ENCODE measurements at places on chromosomes 3 and 15.

DNA sequence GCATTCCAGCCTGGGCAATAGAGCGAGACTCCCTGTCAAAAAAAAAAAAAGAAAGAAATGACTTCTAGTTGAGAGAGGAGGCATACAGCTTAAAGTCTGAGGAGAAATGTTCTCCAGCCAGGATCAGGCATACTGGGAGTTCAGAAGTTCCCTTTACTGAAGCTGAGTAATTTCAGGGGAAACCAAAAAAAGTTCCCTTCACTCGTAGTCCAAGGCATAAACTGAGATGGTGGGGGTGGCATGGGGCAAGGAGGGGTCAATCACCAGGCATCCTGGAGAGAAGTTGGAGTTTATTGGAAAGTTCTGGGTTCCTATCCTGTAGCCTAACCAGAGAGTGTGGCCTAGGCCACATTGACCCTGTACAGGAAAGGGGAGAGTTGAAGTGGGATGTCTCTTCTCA is 5.9 kb downstream of the GPX1 start:
- DNase-seq, result no peak

DNA sequence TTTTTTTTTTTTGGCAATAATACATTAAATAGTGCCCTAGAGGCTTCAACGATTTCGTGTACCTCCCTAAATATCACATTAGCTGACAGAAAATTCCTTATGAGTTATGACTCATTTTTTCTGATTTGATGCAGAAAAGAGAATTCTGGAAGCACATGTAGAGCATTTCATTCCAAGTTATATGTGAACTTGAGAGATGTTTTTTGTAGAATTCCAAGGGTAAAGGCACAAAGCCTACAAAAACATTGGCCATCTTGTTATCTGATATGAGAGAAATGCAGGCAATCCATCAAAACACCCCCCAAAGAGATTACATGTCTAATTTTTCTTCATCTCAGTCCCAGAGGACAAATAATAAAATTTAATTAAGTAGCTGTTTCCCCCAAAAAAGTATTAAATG is 6.7 kb upstream of the PFN2 start:
- DNase-seq, result no peak

DNA sequence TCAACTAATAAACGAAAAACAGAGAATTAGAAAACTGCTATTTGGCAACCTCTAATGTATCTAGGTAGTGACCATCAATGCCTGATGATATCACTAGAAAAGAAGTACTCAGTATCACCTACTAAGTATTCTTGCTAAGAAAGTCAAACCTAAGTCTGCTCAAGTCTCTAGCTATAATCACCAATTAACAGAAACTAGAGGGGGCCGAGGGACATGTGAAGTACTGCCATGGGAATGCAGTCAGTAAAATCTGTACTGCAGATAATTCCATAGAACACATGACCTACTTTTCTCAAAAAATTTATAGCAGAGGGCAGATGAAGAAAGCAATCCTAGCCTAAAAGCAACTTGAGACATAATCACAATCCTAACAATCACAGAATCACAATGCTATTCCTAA is 51.4 kb downstream of the CPEB1 start:
- no peak for DNase-seq

DNA sequence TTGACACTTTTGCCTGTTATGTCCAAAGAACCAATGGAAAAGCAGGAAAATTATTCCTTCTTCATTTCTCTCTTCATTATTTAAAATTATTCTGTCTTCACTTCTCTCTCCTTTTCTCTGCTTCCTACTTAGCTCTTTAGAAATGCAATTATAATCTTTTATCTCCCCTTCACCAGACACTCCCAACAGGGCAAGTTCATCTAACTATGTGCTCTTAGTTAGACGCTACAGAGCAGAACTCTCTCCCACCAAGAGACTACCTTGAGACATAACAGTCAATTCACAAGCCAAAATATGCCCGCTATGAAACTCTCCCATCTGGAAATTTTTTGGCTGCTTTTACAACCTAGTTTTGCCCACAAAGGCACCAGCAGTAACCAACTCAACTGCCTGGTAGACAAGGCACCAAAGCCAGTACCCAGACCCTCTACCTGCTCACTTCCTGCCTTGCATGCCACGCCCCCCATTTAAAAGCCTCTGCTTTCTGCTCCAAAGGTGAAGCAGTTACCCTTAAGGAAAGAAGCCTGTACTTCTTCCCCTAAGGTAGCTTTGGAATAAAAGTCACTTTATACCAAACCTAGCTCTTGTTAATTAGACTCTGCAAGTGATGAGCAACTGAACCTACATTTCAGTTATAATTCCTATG is 28.1 kb downstream of the CCRL2 start:
- no peak for DNase-seq

DNA sequence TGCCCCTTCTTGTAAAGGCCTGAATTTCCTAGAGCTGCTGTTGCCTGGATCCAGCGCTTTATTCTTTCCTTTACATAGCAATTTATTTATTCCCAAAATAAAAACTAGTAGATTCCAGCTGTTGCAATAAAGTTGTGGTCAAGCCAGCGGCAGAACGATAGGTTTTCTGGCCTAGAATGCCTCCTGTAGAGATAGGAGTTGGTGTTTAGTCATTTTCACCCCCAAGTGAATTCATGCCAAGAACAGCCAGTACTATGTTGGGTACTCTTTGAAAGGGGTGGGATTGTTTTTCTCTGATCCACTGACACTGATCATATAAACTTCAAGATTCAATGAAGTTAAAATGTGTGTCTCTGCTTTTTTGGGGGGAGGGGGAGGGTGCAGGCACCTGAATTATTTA is 69.7 kb downstream of the KLHL25 start:
- no peak for DNase-seq

DNA sequence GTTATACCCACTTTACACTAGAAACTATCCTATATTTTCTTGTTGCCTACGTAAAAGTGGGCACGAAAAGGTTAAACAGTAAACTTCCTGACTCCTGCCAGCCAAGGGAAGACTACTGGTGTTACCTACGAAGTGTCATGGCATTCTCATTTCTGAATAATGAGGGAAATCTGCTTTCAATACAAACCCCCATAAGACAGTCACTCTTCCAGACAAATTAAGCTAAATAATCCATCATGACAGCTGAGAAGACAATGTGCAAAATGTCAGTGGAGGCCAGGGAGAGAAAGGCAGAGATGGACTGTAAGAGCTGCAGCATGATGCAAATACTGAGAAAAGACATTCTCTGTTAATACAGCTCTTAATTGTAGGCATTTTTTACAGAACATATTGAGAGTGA is 136.5 kb downstream of the SERPINI1 start:
- DNase-seq, result no peak

- DNase-seq, result no peak
These were observed 100.3 kb downstream of the FSIP1 start for GRCh38 chr15:39682366-39682765.

DNA sequence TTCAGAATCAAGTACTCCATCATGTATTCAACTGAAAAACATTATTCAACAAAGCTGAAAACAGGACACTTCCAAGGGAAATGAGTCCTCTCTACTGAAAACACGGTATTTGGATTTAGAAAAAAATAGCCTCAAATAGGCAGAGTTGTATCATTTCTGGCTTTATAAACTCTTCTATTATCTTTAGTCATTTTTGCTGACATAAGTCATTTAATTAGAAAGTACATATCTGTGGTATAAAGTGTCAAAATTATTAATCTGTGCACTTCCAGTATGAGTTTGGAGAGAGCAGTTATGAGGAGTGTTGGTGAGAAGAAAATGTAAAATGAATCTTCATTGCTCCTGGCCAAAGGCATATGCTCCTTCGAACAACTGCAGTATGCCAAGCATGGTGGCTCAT is 59.3 kb downstream of the INO80 start:
- DNase-seq, result no peak

GRCh38 chr15:70301396-70301795 is 203.7 kb upstream of the TLE3 start:
- no peak for DNase-seq

- no peak for DNase-seq
These were observed 43.4 kb downstream of the MYO5A start for GRCh38 chr15:52485290-52485689.

DNA sequence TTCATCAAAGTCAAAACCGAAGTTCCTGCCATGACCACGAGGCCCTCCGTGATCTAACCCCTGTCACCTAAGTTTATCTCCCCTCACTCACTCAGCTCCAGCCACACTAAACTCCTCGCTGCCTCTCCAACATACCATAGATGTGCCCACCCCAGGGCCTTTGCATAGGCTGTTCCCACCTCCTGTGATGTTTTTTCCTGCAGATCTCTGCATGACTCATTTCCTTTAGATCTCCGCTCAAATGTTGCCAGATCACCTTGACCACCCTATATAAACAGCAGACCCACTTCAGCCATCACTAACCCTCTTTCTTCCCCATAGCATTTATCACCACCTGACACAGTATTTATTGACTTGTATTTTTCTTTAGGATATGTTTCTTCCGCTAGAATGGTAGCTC is 58.5 kb downstream of the HRH1 start:
- no peak for DNase-seq

- DNase-seq, result peak; percentile 43
These were observed 16.4 kb downstream of the CLK3 start for GRCh38 chr15:74631935-74632560.

DNA sequence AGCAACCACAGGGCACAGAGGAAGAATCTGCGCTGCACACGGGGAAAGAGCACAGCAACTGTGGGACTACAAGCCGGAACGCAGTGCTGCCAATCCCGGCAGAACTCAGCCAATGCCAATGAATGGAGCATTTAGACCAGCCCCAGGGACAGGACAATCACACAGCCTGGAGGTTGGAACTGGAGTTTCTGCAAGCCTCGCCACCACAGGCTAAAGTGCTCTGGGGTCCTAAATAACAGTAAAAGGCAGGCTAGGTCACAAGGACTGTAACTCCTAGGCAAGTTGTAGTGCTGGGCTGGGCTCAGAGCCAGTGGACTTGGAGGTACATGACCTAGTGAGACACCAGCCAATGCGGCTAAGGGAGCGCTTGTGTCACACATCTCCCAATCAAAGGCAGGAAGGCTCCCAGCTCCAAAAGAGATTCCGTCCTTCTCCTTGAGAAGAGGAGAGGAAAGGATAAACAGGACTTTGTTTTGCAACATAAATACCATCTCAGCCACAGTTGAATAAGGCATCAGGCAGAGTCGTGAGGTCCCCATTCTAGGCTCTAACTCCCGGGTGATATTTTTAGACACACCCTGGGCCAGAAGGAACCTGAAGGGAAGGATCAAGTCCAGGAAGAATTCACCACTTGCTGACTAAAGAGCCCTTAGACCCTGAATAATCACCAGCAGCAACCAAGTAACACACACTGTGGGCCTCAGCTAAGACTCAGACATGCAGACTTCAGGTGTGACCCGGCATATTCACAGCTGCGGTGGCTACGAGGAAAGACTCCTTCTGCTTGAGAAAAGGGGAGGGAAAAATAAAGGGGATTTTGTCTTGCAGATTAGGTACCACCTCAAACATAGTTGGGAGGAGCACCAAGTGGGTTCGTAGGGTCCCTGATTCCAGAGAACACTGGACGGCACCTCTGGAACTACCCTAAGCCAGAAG is 85.5 kb upstream of the XXYLT1 start:
- DNase-seq, result no peak

GRCh38 chr3:8187996-8188395 is 313.6 kb upstream of the LMCD1 start:
- DNase-seq, result no peak

- DNase-seq, result no peak
These were observed 32.8 kb downstream of the CYFIP1 start for GRCh38 chr15:22947101-22948000.

DNA sequence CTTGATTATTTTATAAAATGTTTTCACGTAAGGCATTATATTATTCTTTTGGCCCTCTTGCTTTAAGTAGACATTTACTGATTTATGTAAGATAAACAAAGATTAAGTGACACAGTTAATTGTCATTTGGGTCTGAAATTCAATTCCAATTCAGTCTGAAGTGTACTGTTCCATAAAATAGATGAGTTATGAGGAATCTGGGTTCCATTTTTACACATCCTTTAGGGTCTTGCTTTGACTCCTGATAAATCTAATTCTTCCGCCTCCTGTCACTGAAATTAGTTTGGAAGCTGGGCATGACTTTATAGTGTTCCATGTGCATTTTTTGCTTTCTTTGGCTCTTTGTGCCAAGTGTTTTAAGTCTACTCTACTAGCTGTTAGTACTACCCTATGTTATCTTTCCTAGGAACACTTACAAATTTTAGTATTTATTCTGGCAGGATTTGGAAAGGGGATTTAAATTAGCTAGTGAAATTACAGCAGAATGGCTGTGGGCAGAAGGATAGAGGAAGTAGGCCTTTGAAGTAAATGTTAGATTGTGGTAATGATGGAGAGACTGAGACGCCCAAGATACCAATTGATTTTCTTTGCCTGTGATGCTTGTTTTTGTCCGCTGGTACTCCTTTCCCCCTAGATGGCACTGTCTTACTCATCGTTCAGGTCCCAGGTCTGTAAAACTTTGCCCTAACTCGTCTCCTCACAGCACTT is 14.3 kb downstream of the ARL8B start:
- DNase-seq, result no peak

DNA sequence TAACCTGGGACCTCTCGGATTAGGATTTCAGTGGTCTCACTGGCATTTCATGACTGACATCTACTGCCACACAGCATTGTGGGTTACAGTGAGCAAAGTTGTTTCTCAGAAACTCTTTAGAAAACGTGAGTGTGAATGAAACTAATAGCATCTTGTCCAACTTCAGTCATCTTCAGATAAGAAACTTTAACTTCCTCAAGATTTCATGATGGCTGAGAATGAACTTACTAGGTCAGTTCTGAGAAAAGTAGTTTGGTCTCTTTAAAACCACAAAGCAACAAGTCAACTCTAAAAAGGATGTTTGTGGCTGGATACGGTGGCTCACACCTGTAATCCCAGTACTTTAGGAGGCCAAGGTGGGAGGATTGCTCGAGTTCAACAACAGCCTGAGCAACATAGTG is 14.2 kb upstream of the HOMER2 start:
- DNase-seq, result no peak

DNA sequence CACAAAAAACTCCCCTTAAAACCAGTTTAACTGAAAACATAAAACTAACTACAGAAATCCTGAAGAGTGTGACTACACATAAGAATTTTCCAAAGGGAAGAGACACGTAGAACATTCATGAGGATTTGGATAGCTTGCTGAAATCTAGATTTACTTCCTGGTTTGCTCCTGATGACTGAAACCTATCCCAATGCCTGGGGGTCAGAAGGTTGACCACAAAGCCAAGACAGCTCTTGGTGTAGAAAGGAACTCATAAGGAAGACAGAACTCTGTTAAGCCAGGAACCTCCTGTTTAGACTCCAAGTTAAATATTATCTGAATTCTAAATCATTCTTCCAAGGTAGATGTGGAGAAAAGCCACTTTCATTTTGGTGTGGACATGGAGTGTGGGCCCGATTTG is 92.8 kb downstream of the TFG start:
- no peak for DNase-seq

- DNase-seq, result no peak
These were observed 73.7 kb upstream of the WDR72 start for GRCh38 chr15:53833134-53833624.

- no peak for DNase-seq
These were observed 65.0 kb downstream of the SRGAP3 start for GRCh38 chr3:9184461-9184835.

Data from stimulated activated CD4-positive, alpha-beta T cell treated with anti-CD3 and anti-CD28 coated beads, Interleukin-4, amount 100 ng/mL, for 4 hours (primary cell).